ENCODE measurements at places on chromosomes 16 and 17.

DNA sequence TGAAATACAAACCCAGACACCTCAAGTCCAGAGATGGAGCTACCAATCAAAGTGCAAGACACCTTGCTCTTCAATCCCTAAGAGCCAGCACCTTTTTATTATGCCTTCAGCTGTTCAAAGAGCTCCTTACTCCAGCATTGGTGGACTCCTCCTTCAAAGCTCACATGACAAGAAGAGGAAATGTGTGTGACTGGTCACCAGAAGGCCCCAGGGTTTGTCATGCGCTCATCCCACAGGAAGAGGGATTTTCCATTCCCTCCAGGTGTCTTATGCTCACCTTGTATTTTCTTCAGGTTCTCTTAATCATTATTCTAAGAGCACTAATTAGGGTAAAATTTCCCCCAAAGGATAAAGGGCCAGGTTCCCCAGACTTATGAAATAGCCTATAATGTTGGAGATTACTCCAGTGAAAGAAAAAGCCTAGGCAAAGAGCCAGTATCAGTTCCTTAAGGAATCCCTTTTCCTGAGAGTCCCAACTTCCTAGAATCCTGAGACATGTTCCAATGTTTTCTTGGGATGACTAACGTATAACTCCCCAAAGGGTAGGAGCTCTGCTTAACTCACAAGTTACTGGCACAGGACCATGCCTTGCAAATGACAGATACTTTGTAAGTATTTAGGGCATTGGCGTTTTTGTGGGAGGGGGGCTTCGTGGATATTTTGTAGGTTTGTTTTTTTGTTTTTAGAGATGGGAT lies 56.9 kb upstream of the SOX9 start:
- no peak for DNase-seq

- no peak for DNase-seq
Measured at GRCh38 chr17:6494239-6494941, 50.1 kb downstream of the PIMREG start.

GRCh38 chr16:28556914-28557320 lies 3.2 kb downstream of the SGF29 start:
- DNase-seq, result no peak

DNA sequence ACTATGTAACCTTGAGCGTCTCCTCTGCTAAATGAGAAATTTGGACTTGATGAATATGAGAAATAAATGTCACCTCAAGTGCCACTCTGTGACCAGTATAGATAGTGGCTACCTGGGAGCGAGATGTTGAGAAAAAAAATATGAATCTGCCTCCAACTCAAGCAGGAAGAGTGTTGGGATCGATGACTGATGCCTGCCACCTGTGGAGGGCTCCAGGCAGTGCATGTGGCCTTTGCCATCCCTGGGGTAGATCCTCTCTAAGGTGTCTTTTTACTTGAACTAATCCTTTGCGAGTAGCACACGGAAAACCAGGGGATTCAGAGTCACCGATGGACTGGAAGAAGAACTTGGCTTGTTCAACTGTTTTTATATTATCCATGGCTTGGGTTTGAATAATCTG lies 9.4 kb downstream of the CCDC182 start:
- peak; percentile 19 for DNase-seq

- DNase-seq, result no peak
Measured at GRCh38 chr16:17358846-17359245, 111.9 kb downstream of the XYLT1 start.

GRCh38 chr17:17151962-17152361 lies 54.2 kb downstream of the PLD6 start:
- DNase-seq, result no peak

DNA sequence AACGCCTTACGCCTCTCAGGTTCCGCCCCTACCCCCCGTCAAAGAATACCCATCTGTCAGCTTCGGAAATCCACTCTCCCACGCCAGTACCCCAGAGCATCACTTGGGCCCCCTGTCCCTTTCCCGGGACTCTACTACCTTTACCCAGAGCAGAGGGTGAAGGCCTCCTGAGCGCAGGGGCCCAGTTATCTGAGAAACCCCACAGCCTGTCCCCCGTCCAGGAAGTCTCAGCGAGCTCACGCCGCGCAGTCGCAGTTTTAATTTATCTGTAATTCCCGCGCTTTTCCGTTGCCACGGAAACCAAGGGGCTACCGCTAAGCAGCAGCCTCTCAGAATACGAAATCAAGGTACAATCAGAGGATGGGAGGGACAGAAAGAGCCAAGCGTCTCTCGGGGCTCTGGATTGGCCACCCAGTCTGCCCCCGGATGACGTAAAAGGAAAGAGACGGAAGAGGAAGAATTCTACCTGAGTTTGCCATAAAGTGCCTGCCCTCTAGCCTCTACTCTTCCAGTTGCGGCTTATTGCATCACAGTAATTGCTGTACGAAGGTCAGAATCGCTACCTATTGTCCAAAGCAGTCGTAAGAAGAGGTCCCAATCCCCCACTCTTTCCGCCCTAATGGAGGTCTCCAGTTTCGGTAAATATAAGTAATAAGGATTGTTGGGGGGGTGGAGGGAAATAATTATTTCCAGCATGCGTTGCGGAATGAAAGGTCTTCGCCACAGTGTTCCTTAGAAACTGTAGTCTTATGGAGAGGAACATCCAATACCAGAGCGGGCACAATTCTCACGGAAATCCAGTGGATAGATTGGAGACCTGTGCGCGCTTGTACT lies at the start of gene BRCA1:
Gene BRCA1 (minus strand): TSS at position 232 of the 834 bp plus-strand sequence. CDS start 1,268 bp downstream, outside the sequence.
- DNase-seq, result peak; percentile 97

DNA sequence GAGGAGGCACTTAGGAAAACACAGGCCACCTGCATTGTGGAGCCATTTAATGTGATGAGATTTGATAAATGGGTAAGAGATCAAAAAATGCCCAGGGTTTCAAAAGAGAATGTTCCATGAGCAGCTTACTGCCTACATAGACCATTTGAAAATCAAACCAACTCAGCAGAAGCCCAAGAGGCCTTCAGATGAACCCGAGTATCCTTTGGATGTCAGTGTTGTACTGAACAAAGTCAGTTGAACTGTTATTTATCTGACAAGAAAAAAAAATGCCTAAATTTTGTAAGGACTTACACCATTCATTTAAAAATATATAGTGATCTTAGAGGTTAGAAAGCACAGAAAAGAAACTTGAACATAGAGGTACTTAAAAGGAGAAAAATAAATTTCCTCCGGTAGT lies 381.7 kb downstream of the ZFHX3 start:
- DNase-seq, result no peak

DNA sequence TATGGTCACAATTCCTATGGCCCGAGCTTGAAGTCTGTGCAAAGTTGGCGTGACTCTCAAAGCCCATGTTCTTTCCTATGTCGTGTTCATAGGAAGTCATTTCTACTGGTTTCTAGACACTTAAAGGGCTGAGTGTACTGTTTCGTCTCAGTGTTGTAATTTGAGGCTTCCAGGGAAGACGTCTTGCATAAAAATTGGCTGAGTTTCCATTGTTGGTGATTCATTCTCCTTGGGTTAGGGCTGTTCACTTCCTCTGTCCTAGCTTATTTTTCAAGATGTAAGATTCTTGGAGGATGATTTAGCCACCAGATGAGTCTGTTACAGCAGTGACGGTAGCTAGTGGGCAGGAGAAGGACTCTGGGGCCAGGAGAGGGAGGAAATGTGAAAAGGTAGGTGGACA lies 43.1 kb downstream of the PIK3R5 start:
- no peak for DNase-seq

- DNase-seq, result no peak
Measured at GRCh38 chr16:75590920-75591843, 25.0 kb downstream of the GABARAPL2 start.

DNA sequence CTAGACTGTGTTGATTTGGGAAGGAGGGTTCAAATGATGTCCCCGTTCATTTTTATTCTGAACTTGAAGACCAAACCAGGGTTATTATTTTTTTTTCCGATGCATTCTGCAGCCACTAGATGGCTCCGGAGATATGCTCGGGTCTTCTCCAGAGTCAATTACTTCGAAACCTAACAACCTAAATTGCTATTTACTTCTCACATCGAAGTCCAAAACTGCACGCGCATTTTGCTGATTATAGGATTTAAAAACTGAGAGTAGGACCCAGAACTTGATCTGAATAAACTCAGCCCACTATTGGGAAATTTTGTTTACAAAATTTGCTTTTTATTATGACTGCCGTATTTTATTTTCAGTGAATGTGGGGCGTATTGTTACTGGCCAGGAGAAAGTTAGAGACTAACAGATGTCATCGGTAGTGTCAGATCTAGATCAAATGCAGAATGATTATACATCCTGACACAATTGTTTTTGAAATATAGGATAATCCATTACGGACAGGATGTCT lies 263.8 kb downstream of the HS3ST3A1 start:
- no peak for DNase-seq

DNA sequence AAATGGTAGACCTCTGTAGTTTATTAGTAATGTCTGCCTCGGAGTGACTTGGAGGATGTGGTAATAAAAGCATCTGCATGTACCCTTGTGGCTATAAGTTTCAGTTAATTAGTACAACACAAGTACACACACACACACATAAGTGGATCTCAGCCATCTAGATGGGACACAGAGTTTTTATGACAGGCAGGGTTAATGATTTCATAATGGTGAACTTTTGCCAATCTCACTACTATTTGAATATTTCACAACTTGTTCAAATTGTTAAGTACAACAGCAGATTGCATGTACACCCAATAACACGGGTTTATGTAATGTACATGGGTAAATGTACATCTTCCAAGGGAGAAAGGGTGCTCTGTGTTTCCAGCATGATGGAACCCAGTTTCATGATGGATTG lies 511.3 kb upstream of the HSBP1 start:
- DNase-seq, result no peak

DNA sequence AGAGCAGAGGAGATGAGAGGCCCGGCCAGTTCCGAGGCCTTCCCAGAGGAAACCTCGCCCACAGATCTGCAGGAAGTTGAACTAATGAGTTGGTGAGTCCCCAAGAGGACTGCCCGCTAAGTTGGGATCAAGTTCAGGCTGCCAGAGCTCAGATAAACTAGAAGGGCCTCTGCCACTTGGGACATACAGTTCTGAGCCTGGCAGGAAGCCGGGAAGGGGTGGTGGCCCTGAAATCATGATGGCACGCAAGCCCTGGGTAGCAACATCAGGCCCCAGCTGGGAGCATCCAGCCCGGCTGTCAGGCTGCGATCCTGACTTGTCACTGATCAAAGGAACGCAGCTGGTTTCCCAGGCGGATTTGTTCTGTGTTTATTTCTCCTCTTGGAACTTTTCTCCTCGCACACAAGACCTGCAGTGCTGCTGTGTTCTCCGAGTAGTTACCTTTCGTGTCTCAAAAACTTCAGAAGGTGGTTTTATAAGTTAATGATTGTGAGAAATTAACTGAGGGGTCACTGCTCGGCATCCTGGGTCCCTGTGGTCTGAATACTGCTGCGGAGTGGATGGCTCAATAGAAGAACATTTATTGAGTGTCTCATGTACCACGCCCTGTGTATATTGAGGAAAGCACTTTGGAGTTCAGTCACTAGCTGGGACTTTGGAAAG lies 8.0 kb upstream of the WFDC1 start:
- no peak for DNase-seq

DNA sequence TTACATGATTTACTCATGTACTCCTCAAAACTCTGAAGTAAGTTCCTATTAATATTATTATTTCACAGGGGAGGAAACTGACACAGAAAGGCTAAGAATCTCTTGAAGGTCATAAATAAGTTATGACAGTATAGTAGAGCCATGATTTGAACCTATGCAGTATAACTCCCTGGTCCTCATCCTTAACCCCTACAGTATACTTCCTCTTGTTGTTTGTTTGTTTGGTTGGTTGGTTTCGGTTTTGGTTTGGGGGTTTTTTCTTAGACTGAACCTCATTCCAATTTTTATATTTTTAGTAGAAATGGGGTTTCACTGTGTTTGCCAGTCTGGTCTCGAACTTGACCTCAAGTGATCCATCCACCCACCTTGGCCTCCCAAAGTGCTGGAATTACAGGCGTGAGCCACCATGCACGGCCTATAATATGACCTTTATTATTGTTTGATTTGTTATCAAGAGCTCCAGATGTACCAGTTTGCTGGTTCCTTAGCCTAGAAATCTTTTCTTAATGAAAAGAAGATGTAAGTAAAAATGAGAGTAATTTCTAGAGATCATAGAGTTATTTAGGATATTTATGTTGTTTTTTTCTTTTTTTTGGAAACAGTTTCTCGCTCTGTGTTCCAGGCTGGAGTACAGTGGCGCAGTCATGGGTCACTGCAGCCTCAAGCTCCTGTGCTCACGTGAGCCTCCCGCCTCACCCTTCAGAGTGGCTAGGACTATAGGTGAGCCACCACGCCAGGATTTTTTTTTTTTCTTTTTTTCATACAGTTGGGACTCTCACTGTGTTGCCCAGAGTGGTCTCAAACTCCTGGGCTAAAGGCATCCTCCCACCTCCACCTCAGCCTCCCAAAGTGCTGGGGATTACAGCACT lies 4.8 kb downstream of the PRR11 start:
- no peak for DNase-seq

DNA sequence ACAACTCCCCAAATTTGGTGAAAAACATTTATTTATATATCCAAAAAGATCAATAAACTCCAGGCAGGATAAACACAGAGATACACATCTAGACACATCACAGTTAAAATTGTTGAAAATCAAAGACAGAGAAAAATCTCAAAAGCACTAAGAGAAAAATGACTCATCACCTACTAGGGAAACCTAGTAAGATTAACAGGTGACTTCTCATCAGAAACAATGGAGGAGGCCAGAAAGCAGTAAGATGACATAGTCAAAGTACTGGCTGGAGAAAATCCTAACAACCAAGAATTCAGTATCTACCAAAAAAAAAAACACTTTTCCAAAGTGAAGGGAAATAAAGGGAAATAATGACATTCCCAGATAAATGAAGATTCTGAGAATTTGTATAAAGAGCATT lies 33.8 kb downstream of the ULK2 start:
- no peak for DNase-seq

- DNase-seq, result no peak
Measured at GRCh38 chr17:4843321-4844000, 10.3 kb downstream of the MINK1 start.

DNA sequence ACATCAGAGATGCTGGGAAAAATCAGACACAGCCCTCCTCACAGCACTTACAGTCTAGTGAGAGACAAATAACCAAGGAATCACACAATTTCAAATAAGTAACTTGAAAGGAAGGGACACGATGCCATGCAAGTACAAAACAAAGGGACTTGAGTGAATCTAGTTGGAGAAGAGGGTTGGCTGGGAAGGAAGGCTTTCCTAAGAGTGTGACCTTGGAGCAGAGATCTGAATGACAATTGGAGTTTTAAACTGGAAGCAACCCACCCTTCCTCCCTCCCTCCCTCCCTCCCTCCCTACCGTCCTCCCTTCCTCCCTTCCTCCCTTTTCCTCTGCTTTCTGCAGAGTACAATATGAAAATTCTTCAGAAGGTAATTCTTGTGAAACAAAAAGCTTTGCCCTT lies 31.1 kb downstream of the ADAMTS18 start:
- DNase-seq, result no peak

Measured in NCI-H2107 (cell line).